ENCODE measurements at places on chromosomes 3 and 15.

DNA sequence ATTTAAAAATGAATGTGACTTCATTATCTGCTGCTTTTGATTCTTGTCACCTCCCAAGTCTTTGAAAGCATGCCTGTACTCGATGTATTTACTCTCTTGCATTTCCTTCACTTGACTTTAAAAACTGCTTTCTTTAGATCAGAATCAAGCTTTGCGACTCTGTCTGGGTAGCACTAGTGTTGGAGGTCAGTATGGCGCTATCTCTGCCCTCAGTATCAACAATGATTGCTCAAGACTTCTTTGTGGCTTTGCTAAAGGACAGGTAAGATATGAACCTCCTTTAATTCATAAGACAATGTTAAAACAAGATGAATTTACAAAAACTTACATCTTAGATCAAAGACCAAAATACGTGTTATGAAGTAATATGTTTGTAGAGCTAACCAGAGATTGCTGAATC, 37.0 kb downstream of the VPS8 start:
- DNase-seq, result no peak

- DNase-seq, result no peak
Observed at GRCh38 chr3:159807137-159808040, 181.2 kb upstream of the IL12A start.

- no peak for DNase-seq
Observed at GRCh38 chr3:156418428-156418827, 136.5 kb downstream of the SSR3 start.

GRCh38 chr15:85748729-85749128, 46.0 kb downstream of the KLHL25 start:
- DNase-seq, result no peak

- no peak for DNase-seq
Observed at GRCh38 chr15:74954515-74954914, 2.1 kb downstream of the RPP25 start.

DNA sequence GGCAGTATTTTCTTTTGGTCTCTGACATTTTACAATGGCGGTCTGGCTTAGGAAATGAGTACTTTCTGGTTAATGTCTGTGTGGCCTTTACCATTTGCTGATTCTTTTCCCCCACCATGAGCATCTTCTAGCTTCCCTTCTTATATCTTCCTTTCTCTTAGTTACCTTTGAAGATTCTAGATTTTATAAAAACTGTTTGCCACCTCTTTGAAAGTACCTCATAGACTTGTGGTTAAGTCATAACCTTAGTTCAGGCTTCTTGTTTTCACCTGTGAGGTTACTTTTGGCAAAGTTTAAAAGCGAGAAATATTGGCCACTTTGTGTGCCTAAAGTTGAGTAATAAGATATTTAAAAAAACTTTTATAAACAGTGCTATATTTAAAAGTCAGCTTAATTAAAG, 147.4 kb downstream of the FMN1 start:
- no peak for DNase-seq

GRCh38 chr3:185341616-185342458, 21.1 kb upstream of the MAP3K13 start:
- DNase-seq, result no peak

- no peak for DNase-seq
Observed at GRCh38 chr3:160400030-160400701, 716 bp downstream of the SMC4 start.

- DNase-seq, result no peak
Observed at GRCh38 chr15:28896951-28897350, 11.2 kb downstream of the APBA2 start.

DNA sequence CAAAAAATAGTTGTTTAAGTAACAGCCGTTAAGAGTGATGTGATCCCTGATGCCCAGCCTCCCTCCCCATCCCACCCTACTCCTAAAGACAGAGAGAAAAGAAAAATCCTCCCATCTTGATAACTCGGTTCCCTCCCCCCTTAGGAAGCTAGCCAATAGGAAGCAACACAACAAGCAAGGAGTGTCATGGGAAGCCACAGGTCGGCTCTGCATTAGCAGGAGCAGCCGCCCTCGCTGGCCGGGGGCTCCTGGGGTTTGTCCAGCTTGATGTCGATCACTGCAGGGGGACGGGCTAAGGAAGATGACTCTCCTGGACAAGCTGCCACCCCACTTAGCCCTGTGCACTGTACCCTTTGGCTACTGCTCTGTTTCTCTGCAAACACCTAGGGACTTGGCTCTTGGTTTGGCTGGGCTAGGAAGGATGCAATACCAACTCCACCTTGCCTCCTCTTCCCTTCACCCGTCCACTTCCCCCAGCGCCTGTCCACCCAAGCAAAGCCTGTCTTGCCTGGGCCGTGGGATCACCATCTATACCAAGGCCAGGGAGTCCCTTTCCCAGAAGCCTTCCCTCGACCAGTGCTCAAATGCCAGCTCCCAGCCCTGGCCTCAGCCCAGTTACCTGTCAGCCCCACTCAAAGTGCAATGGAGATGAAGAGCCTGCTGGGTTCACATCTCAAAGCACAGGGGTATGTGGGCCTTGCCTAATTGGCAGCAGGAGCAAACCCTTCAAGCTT, 23.1 kb downstream of the SRPRB start:
- no peak for DNase-seq

DNA sequence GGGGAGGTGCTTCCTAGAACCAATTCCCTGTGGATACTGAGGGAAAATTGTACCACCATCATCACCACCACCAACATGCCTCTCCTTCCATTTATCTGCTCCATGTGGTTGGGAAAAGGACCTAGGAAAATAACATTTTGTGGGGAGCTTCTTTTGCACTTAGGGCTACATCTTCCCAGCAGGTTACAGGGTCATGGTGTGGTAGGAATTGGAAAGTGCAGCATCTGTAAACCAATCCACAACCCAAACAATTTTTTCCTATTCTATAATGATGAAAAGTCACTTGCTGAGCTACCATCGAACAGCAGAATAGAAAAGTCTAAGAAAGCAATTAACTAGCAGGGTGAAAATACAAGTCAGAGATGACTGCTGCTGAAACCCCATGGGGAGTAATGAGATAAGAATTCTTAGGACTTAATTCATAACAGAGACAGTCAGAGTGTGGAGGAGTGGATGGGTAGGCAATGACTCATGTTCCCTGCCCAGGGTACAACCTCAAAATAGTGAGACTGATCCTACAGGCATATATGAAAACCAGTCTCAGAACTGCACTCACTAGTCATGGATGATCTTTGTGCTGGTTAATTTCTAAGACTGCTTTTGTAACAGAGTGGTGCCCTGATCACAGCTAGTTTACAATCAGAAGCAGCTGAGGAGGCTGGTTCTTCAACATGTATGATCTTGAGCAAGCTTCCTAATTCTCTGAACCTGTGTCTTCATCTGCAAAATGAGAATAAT, 38.1 kb upstream of the LEKR1 start:
- no peak for DNase-seq

DNA sequence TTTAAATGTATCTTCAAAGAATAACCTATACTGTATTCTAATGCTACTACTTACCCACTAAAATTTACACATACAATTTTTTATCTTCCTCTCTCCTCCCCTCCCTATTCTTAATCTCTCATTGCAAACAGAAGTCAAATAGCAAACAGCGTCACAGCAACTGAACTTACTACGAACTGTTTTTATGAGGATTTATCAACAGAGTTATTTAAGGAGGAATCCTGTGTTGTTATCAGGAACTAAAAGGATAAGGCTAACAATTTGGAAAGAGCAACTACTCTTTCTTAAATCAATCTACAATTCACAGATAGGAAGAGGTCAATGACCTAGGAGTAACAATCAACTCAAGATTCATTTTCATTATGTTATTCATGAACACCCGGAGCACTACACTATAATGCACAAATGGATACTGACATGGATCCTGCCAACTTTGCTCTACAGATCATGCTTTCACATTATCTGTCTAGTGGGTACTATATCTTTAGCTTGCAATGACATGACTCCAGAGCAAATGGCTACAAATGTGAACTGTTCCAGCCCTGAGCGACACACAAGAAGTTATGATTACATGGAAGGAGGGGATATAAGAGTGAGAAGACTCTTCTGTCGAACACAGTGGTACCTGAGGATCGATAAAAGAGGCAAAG, 984 bp downstream of the FGF7 start:
- DNase-seq, result no peak

DNA sequence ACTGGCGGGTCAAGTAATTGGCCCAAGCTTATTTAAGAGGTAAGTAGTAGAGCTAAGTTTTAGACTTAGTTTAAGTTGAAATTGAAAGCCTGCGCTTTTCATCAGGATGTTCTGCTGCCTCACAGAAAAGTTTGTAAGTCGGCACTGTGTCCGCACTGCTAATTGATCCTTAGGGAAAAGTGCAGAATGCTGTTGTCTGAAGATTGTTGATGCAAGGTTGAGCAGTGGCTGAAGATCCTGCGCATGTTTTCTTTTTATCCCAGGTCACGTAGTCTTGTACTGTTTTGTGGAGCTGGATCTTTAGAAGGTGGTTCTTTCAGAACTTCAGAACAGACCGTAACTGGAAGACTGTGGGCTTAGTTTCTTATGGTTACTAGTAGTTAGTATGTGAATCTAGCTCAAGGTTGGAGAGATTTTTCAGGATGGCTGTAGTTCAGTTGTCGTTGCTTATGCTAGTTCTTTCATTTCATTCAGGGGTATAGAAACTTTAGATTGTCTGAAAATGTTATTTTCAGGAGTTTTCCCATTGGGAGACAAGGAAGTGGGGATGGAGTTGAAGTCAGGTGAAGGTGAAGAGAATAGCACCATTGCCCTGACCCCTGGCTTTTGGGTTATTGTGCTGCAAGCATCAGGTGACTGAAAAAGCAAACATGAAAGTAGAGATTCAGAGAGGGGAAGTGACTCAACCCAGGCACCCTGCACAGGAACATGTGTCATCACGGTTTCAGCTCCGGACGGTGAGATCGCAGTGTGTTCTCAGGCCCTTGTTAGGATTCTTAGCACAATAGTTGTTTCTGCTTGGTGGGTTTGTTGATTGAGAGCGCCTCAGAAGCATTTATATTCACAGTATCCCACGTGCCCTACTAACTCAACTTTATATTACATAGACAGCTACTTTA, 32.8 kb downstream of the AKAP13 start:
- no peak for DNase-seq

DNA sequence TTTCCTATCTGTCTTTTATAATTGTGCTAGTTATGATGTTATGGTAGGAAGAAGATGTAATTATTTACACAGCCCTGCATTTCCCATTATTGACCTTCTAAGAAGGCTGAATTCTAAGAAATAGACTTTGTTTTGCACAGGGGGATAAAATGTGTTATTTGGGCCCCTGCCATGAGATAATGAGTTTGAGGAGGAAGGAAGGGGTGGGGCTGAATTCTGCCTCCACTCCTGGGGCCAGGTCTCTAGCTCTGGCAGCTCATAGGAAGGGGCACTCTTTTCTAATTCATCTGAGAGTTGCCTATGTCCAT, 69.2 kb upstream of the GOLGA8B start:
- DNase-seq, result no peak

- no peak for DNase-seq
Observed at GRCh38 chr15:88619796-88620195, 1.3 kb upstream of the AEN start.

- no peak for DNase-seq
Observed at GRCh38 chr3:32240159-32240545, 1.7 kb downstream of the CMTM8 start.

- no peak for DNase-seq
Observed at GRCh38 chr15:93477188-93477587, 388.2 kb upstream of the RGMA start.

DNA sequence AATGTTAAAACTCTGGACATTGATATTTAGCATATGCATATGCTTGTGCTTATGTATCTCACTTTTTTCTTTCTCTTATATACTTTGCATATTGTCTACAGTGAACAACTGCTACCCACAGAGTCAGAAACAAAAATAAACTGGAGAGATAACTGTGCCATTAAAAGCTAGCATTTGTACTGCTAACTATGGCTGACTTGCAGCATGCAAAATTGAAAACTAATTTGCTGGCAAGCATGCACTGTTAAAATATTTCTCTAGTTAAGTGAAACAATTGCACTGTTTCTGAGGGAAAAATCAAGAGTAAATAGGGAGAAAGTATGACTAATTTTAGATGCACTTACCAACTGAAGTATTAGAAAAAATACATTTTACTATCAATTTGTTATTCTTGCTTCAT, 177.8 kb downstream of the CBLB start:
- DNase-seq, result no peak

- no peak for DNase-seq
Observed at GRCh38 chr15:79593119-79593869, 161.2 kb downstream of the MINAR1 start.

- DNase-seq, result no peak
Observed at GRCh38 chr15:69253156-69253555, 45.6 kb upstream of the PAQR5 start.

DNA sequence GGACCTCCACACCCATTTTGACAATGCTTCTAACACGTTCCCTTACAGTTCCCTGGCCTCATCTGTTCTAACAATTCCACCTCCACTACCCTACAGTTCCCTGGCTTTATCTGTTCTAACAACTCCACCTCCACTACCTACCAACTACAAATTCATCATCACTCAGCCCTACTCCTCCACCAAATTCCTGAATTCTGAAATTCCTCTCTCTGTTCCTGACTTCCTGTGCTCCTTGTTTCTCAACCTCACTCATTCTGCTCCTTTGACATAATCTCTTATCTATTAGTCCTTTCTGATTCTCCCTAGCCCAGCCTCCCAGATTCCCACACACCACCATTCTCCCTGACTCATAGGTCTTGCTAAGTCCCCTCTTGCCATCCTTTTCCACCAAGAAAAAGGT, 22.5 kb downstream of the UPK1B start:
- no peak for DNase-seq

DNA sequence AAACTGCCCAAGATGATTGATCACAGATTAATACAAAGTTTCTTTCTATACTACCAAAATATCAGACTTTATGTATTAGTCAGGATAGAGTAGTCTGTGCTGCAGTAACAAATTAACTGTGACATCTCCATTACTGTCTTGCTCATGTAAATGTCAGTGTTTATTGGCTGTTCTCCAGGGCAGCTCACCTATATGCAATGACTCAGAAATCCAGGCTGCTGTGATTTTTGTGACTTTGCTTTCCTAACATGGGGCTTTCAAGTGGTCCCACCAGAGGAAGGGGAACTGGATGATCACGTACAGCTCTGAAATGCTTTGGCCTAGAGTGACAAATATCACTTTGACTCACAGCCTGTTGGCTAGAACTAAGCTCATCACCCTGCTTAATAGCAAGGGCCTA, 12.9 kb downstream of the PLS1 start:
- no peak for DNase-seq

DNA sequence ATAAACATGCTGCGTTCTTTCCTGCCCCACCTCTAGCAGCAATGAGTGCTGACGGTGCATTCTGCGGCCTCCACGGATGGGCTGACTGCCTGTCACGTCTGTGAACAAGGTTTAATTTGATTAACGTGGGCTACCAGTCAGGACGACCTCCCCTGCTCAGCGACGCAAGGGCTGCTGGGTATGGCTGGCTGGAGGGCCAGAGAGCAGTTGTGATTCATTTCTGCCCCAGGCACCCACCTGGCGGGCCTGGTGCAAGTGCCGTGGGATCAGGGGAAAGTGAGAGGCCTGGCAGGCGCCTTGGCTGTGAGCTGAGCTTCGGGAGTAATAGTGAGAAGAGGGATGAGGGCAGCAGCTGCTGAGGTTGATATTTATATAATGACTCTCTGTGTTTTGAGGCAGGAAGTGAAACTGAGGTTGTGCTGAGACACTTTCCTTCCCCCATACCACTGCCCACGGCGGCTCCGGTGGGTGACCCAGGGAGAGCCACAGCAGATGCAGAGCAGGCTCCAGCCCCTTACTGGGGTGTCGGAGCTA, 190.4 kb upstream of the BCL6 start:
- no peak for DNase-seq

Measured in right renal pelvis (tissue), 4 donors.